ENCODE measurements at places on chromosomes 3 and 15. TPM values are rescaled to one million over a fixed set of nuclear protein-coding genes. Genes with fewer than 3 reads are reported as not detected.

CLDN16 gene
- not detected for total RNA-seq

GPR149 gene
- not detected for total RNA-seq

SAMMSON gene
- not detected for total RNA-seq

PLCB2 gene
- 7.4 TPM for total RNA-seq

All from H9 (cell line).